ENCODE measurements at places on chromosomes 4 and X. TPM values are rescaled to one million over a fixed set of nuclear protein-coding genes. Genes with fewer than 3 reads are reported as not detected.

GRCh38 chrX:107753187-107753586 lies 22.4 kb downstream of the TSC22D3 start:
- no peak for DNase-seq
- H3K4me3 ChIP-seq: no peak overlapping the region
- no peak overlapping the region for H3K27ac ChIP-seq
- no peaks in the 10 kb centered on the region for H3K27me3 ChIP-seq

DNA sequence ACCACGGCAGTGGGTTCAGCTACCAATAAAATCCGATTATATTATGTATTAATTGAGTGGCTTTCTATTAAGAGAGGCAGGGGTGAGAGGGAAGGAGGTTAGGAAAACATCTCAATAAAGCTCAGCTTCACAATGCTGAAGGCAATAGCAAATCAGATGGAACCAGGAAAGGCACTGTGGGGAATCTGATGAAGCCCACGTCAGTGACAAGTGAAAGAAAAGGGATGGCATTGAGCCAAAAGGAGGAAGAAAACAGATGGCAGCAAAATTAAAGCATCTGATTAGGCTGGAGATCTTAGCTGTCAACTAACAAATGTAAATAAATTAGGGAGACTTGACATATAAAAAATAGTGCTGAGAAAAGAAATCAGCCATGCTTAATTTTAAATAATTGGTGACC lies 180.9 kb downstream of the RASL11B start:
- no peak overlapping the region for H3K27ac ChIP-seq
- H3K27me3 ChIP-seq: no peaks in the 10 kb centered on the region
- no peak for DNase-seq

GRCh38 chr4:145815626-145816025 lies 123.0 kb downstream of the ZNF827 start:
- H3K4me3 ChIP-seq: no peak overlapping the region
- no peak overlapping the region for H3K27ac ChIP-seq
- no peak for DNase-seq
- no peaks in the 10 kb centered on the region for H3K4me1 ChIP-seq
- H3K36me3 ChIP-seq: peaks cover 18% of the 10 kb centered on the region

- no peaks in the 10 kb centered on the region for H3K36me3 ChIP-seq
- no peak overlapping the region for H3K27ac ChIP-seq
- H3K4me1 ChIP-seq: peaks cover under 1% of the 10 kb centered on the region
- H3K4me3 ChIP-seq: no peak overlapping the region
- no peak for DNase-seq
- no peaks in the 10 kb centered on the region for H3K27me3 ChIP-seq
These were observed 330.9 kb upstream of the PPP1R2C start for GRCh38 chrX:43108828-43109227.

- H3K4me3 ChIP-seq: no peak overlapping the region
- H3K27ac ChIP-seq: no peak overlapping the region
- H3K36me3 ChIP-seq: no peaks in the 10 kb centered on the region
- DNase-seq: no peak
- no peaks in the 10 kb centered on the region for H3K4me1 ChIP-seq
These were observed 684.5 kb downstream of the GRID2 start for GRCh38 chr4:92988301-92988700.

DNA sequence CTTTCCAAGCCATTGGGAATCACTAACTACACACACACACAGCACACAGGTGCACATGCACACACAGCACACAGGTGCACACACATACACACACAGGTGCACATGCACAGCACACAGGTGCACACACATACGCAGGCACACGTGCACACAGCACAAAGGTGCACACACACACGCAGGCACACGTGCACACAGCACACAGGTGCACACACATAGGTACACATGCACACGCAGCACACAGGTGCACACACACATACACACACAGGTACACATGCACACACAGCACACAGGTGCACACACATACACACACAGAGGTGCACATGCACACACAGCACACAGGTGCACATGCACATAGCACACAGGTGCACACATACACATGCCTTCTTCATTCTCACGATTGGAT lies 80.9 kb downstream of the HMX1 start:
- H3K27ac ChIP-seq: no peak overlapping the region
- no peaks in the 10 kb centered on the region for H3K4me1 ChIP-seq
- H3K27me3 ChIP-seq: no peaks in the 10 kb centered on the region
- DNase-seq: no peak

DNA sequence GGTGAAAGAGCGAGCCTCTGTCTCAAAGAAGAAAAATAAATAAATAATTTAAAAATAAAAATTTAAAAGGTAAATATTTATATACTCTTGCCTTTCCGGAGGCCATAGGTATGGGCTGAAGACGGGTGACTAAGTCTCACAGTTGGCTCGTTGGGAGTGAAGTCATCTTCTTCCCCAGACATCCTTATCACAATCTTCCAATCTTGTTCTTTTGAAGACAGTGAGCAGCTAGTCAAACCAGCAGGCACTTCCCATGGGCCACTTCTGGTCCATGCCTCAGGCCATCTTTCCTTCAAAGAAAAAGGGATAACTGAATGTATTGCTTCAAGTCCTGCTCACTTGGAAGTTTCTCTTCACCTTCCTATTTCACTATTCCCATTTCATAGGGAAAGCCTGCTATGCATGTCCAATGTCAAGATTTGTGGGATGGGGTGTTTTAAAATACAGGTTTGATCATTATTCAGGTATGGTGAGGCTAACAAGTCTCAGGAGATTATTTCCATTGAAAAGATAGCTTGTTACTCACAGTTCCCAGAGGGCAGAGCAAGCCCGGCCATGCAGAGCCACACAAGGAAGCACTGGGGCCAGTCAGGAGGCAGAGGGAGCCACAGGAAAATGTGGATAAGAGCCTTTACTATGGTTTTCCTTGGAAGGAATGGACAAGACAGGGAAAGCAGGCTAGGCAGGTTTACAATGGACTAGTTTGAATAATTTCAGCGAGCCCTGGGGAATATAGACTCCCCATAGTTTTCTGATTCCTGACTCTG lies 33.3 kb upstream of the VCX2 start:
- 0 out of 2 replicates have a peak, but pooled peaks cover 3% of the 10 kb centered on the region for H3K4me1 ChIP-seq
- no peaks in the 10 kb centered on the region for H3K27me3 ChIP-seq
- no peak overlapping the region for H3K4me3 ChIP-seq
- no peaks in the 10 kb centered on the region for H3K36me3 ChIP-seq

The NPY5R gene
- 2.4 TPM for total RNA-seq

The MAGEC1 gene
- not detected for total RNA-seq
